ENCODE measurements at places on chromosomes 2 and 18. TPM values are rescaled to one million over a fixed set of nuclear protein-coding genes. Genes with fewer than 3 reads are reported as not detected.

The KIF3C gene
- polyA plus RNA-seq, result 2.5 TPM

The SERPINE2 gene
- polyA plus RNA-seq, result 20.3 TPM

DNA sequence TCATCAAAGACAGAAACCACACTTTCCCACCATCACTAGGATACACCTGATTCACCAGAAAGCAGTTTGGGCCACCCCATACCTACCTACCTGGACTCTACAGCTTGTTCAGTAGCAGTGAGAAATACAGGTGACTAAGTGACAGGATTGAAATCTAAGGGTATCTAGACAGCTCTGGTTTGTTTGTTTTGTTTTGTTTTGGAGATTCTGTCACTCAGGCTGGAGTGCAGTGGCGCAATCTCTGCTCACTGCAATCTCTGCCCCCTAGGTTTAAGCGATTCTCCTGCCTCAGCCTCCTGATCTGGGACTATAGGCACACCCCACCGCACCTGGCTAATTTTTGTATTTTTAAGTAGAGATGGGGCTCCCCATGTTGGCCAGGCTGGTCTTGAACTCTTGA, 3.1 kb downstream of the TTC21B start:
- DNase-seq, result no peak

- DNase-seq, result no peak
Observed at GRCh38 chr2:147255812-147256211, 589.0 kb upstream of the ACVR2A start.

DNA sequence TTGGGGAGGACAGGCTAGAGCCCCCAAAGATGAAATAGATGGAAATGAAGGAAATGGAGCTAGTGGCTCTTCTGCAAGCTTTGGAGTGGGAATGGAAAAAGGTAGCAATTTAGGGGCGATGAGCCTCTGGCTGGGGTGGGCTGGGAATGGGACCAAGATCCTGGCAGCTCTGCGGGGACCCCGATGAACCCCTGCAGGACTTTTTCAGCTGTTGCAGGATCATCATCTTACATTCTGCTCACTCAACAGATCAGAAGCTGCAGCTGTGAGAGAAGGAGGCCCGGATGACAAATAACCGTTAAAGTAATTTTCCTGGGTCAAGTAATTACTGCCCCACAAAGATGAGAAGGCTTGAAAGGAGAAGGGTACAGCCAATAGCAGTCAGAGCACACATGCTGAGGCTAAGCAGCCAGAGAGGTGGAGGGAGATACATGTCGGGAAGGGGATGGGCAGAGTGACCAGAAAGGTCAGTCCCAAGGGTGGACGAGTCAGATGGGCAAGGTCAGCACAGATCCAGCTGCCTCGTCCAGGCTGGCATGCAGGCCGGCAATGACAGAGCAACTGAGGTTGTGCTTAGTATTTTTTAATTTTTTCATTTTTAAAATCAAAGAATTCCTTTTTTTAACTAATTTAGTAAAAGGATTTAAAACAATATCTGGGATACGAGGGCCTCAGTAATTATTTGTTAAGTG, 245.0 kb upstream of the RAB6C start:
- no peak for DNase-seq

DNA sequence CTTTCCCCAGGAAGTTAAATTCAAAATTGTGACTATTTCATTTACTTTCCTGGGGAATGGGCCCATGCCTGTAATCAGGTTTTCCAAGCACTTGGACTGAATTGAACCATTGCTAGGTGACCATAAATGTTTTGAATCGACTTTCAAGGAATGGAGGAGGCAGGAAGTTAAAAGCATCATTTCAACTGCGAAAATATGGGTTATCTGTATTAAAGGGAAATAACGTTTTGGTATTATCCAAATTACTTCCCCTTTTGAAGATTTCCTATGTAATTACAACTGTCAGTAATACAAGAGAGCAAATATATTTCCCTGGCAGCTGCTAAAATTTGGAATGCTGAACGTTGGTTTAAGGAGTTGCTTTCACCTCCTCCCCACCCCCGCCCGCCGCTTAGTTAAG, 19.0 kb downstream of the PNO1 start:
- no peak for DNase-seq

DNA sequence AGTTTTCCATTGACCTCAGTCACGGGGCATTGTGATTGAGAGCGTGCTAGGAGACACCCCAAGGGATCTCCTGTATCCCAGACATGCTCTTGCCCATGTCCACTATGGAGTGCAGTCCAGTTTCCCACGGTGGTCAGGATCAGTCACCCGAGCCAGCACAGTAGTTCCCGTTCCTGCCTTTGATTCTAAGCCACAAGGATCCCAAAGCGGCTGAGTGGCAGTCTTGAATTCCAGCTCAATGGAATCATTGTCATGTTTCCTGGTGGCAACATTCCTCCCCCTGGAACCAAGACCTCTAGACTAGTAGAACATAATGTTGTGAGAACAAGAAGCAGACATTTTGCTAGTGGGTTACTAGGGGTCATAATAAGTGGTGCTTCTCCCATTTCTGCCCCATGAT, 154.3 kb downstream of the SEPTIN10 start:
- no peak for DNase-seq

GRCh38 chr2:208415897-208416296, 9.3 kb downstream of the PTH2R start:
- no peak for DNase-seq

DNA sequence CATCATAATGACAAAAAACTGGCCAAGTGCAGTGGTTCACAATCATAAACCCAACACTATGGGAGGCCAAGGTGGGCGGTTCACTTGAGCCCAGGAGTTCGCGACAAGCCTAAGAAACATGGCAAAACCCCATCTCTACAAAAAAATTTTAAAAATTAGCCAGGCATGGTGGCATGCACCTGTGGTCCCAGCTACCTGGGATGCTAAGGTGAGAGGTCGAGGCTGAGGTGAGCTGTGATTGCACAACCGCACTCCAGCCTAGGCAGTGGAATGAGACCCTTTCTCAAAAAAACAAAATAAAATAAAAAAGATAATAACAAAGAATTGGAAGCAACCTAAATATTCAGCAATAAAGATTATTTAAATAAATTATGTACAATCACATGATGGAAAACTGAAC, 21.8 kb downstream of the PSTPIP2 start:
- DNase-seq, result no peak

- DNase-seq, result no peak
Observed at GRCh38 chr2:133657591-133657990, 89.3 kb upstream of the NCKAP5 start.

DNA sequence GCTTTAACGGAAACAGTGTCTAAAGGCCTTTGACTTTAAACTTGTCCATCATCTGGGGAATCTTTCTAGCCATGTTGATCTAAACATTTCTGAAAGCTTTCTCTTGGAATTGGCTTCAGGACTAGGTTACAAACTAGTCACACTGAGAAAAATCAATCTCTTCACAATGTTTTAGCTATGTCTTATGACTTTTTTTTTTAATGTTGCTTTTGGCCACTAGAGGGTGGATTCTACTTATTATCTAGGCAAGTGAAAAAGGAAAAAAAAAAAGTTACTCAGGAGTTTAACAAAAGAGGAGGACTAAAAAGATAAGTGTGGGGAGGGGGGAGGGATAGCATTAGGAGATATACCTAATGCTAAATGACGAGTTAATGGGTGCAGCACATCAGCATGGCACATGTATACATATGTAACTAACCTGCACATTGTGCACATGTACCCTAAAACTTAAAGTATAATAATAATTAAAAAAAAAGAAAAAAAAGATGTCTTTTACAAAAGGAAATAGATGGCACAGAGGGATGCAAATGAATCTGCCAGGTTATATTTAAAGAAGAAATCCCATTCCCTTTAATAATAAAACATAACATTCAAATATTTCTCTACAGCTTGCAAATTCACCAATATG, 160.4 kb upstream of the PID1 start:
- no peak for DNase-seq

DNA sequence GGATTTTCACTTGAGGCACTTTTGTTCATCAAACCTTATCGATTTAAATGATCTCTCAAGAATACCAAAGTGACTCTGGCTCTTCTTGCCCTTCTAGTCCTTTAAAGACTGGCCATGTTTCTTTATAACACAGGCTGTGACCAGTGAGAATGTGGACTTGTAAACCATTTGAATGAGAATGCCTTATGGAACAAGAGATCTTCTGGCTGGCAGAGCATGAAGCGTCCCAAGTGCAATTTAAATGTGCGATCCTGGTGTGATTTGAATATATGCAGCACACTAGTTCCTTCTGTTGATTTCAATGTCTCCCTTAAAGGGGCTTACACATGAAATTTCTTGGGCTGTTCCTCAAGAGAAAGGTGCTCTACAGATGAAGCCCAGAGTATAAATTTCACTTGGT, 262.4 kb upstream of the CCDC68 start:
- no peak for DNase-seq

DNA sequence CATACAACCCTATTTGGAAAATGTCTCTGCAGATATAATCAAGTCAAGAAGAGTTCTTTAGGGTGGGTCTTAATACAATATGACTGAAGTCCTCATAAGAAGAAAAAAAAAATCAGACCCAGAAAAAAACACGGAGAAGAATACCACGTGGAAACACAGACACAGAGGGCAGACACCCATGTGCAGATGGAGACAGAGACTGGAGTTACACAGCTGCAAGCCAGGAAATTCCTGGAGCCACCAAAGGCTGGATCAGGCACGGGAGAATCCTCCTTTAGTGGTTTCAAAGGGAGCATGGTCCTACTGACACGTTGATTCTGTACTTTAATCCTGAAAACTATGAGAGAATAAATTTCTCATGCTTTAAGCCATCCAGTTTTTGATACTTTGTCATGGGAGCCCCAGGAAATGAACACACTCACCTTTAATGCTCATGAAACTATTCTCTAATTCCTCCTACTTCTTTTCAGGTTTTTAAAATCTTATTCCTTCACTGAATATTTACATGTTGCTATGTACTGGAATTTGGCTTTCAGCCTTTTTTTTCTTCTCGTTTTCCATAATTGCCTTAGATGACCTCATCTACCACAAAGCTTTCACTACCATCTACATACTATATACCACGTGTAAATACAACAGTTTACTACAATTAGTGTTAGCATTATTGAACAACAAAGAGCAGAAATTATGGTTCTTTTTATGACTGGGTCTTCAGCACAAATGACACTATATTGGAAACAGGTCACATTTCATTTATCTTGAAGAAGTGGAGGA, 529.1 kb downstream of the IRS1 start:
- no peak for DNase-seq

GRCh38 chr18:55272510-55273243, 313.4 kb upstream of the CCDC68 start:
- DNase-seq, result no peak

GRCh38 chr2:3211256-3212060, 166.2 kb downstream of the EIPR1 start:
- DNase-seq, result no peak

DNA sequence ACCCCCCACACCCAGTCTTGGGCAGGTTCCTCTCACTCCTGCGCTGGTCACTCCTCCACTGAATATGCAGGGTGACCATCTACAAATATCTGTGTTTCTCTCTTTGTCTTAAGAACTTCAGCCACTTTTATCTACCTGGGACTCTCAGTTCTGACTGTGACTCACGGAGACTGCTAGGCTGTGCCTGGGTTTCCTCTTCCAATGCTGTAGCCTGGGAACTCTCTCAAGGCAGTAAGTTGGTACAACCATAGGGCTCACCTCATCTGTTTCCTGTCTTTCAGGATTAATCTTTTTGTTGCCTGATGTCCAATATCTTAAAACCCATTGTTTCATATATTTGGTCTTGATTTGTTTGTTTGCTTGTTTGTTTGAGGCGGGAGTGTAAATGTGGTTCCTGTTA, 47.2 kb upstream of the ZNF396 start:
- no peak for DNase-seq

DNA sequence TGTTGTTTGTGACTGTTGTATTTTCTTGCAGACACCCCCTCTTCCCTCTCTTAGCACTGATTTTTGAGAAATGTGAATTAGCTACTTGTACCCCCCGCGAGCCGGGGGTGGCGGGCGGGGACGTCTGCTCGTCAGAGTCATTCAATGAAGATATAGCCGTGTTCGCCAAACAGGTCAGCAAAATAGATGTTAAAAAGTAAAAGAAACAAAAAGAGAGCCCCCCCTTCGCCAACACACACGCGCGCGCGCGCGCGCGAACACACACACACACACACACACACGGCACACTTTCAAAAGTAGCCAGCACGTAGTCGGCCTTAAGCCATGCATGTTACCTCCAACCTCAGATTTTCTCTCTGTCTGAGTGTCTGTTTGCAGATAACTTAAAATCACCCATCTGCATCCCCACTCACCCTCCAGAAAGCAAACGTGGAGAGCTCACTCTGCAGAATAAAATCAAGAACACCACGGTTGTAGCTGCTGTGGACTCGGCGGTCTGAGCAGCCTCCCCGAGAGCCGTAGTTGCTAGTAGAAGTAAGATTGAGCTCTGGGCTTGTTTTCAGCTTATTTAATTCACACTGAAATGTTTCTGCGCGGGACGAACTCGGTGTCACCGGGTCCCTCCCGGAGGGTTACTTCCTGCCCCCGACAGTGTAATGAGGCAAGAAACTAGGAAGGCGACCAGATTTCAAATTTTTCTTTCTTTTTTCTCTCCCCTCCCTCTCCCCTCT, 5.1 kb downstream of the MEIS1 start:
- no peak for DNase-seq

GRCh38 chr2:23776021-23776420, 150.9 kb downstream of the ATAD2B start:
- DNase-seq, result no peak

DNA sequence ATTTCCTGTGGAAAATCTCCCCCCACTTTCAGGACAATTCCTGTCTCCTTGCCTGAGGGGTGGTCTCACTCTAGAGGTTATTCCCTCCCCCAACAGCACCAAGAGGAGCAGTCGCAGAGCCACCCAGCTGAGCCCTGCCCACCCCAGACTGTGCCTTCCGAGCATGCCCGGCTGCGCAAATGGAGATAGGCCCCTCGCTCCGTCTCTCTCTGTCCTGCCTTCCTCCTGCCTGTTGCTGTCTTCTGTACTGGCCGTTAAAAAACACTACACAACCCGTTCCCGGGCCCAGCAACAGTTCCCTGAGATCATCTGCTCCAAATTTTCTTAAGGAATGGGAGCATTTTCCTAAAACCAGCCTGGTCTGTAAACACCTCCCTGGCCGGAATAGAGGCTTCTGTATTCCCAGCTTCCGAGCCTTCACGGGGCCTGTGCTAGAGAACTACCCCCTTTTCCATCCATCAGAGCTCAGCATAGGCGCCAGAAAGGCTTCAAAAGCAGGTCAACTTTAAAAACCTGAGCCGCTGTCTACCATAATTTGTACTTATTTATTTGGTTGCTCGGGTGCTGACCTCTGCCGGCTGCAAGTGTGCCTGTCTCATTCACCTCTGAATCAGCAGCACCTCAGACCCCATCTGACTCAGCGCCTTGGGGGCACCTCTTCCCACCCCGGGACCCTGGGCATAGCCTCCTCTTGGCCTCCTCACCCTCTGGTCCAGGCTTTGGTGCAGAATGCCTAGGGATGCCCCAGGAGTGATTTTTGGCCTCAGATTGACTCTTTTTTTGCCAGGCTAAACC, 159.4 kb downstream of the PXDN start:
- no peak for DNase-seq

GRCh38 chr2:8306530-8307351, 375.1 kb upstream of the ID2 start:
- DNase-seq, result no peak

- DNase-seq, result no peak
Observed at GRCh38 chr2:30450025-30450424, 3.0 kb downstream of the LCLAT1 start.
